Activated CD8-positive, alpha-beta memory T cell treated with anti-CD3 and anti-CD28 coated beads, Interleukin-2, amount 10 ng/mL, durations not matched to agents 7 days and 5 days (primary cell): ENCODE measurements at places on chromosomes 1 and 21.
A peak's percentile ranks its signal among the peaks of the same experiment; 100 is the strongest.

- no peak overlapping the region for H3K4me3 ChIP-seq
- H3K27ac ChIP-seq = no peak overlapping the region
- DNase-seq = no peak
These were observed 3.0 kb downstream of the NHLH2 start for GRCh38 chr1:115837740-115838421.

DNA sequence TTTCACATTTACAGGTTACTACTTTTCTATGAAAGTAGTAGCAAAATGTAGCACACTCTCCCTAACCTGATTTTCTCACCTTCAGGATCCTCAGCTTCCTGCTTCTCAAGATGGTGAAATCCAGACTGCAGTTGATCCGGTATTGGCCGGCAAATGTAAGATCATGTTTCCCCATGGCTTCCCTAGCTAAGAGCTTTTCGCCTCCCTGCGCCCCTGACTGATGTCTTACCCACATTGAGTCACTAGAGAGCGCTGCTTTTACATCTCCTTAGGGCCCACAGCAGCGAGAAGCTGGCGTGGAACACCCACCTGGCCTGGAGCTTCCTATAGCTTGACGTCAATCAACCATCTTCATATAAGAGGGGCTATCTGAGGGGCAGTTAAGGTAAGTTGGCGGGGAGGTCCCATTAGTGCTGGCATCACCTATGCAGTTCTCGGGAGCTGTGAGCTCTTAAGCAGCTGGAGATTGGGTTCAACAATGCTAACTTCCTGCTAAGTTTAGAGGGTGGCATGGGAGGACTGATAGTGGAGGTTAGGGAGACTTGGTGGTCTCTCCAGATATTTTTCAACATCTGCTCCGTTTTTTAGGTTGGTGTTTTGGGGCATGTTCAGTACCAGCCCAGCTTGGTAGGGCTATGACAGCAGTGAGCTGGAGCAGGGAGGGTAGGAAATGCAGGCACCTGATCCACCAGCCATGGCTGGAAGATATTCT, 5.5 kb downstream of the PTPN7 start:
- H3K4me3 ChIP-seq = no peak overlapping the region
- peak; percentile 74 for DNase-seq
- H3K27ac ChIP-seq = peak overlapping the region; percentile 8
- peaks cover 77% of the 10 kb centered on the region for H3K36me3 ChIP-seq
- peaks cover 62% of the 10 kb centered on the region for H3K4me1 ChIP-seq
- no peaks in the 10 kb centered on the region for H3K27me3 ChIP-seq

DNA sequence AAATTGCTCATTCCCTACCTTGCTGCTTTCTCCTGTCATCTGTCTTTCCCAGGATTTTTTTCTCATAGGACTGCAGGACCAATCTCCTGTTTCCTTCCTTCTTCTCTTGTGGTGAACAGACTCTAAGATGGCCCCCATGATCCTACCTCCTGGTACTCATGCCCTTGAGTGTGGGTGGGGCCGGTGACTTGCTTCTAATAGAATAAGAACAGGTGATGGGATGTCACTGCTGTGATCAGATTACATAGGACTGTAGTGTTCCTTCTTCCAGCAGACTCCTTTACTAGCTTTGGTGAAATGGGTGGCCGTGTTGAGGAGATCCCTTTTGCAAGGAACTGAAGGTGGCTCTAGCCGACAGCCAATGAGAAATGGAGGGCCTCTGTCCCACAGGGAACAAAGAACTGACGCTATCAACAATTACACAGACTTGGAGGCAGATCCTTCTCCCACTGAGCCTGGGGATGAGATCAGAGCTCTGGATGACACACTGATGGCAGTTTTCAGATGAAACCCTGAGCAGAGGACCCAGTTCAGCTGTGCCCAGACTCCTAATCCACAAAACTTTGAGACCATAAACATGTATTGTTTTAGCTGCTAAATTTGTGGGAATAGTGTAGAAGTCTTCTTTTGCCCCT, 7.5 kb downstream of the GSTM3 start:
- H3K27ac ChIP-seq = no peak overlapping the region
- no peak overlapping the region for H3K4me3 ChIP-seq
- no peak for DNase-seq
- H3K36me3 ChIP-seq = no peaks in the 10 kb centered on the region

DNA sequence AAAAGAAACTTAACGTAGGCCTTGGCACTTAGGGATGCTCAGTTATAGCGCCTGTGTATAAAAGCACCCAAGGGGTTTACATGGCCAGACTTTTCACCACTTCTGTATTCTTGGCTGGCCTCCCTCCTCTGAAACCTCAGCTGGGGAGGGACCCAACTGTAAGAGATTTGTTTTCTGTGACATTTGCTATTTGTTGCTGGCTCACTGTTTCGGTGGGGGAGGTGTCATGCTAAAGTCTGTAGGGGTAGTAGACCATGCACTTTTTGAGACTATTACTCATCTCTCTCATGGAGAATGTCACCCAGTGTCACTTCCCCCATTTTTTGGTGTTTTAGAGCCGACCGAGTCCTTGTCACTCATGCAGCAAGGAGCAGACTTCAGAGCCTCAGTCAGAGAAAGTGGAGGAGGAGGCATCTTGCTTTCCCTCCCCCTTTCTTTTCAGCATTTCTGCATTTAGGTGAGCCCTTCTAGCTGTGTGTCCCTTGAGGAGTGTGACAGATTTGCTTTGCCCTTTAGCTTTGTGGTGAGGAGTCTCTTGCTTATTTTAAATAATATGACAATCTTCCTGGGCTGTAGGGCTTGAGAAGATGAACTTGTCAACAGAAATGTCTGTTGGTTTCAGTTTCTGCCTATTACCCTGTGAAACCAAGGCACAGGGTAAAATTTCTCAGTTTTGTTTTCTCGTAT, 160.1 kb downstream of the FASLG start:
- H3K27ac ChIP-seq = peak overlapping the region; percentile 98
- H3K4me1 ChIP-seq = peaks cover 43% of the 10 kb centered on the region
- peaks cover 29% of the 10 kb centered on the region for H3K36me3 ChIP-seq
- peaks cover 8% of the 10 kb centered on the region for H3K27me3 ChIP-seq

DNA sequence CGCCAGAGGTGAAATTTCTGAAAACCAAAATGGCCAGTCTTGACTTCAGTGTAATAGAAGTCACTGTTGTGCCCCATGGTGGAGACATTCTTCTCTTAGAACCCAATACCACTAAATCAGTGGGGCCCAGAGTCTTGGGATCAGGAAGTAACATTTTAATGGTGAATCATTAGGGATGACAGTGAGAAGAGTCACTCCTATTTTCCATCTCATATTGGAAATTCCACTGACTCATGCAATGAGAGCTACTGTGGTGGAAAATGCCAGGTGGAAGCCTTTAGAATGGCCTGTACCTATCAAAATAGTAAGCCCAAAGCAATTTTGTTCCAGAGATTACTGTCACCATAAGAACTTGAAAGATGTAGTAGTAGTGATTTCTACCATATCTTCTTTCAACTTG, 20.6 kb upstream of the PPM1J start:
- no peak overlapping the region for H3K27ac ChIP-seq
- no peak for DNase-seq
- H3K36me3 ChIP-seq = no peaks in the 10 kb centered on the region
- H3K4me3 ChIP-seq = no peak overlapping the region
- peaks cover 37% of the 10 kb centered on the region for H3K27me3 ChIP-seq
- H3K4me1 ChIP-seq = no peaks in the 10 kb centered on the region

GRCh38 chr1:46960250-46960649, 19.0 kb upstream of the CYP4A11 start:
- H3K27ac ChIP-seq = no peak overlapping the region
- H3K4me3 ChIP-seq = no peak overlapping the region
- peaks cover 32% of the 10 kb centered on the region for H3K27me3 ChIP-seq
- no peaks in the 10 kb centered on the region for H3K4me1 ChIP-seq

DNA sequence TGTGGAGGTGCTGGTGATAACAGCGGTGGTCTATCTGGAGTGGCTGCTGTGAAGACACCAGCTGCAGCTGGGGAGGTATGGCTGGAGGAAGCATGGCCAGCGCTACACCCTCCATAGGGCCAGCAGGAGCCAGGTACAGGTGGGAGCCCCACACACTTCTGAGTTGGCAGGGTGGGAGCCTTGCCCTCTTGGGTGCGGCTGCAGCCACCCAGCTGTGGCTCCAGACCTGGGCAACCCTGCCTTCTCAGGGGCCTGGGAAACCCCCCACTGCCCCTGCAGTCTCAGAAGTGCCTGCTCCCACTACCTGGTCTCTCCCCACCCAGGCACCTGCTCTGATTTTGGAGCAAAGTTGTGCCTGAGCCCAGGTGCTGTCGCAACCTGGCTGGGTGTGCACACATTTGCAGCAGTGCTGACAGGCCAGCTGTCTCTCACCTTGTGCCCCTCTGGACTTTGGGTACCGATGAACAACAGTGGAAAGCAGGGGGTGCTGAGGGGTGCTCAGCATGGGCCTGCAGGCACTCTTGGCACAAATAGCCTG, 76.2 kb downstream of the DPYD start:
- no peak overlapping the region for H3K4me3 ChIP-seq
- no peak for DNase-seq
- peaks cover 3% of the 10 kb centered on the region for H3K4me1 ChIP-seq
- peaks cover 10% of the 10 kb centered on the region for H3K36me3 ChIP-seq
- H3K27me3 ChIP-seq = no peaks in the 10 kb centered on the region

GRCh38 chr1:3320246-3321152, 134.0 kb upstream of the ARHGEF16 start:
- H3K27me3 ChIP-seq = no peaks in the 10 kb centered on the region
- no peak overlapping the region for H3K4me3 ChIP-seq
- H3K4me1 ChIP-seq = peaks cover 8% of the 10 kb centered on the region
- H3K36me3 ChIP-seq = no peaks in the 10 kb centered on the region
- no peak for DNase-seq

DNA sequence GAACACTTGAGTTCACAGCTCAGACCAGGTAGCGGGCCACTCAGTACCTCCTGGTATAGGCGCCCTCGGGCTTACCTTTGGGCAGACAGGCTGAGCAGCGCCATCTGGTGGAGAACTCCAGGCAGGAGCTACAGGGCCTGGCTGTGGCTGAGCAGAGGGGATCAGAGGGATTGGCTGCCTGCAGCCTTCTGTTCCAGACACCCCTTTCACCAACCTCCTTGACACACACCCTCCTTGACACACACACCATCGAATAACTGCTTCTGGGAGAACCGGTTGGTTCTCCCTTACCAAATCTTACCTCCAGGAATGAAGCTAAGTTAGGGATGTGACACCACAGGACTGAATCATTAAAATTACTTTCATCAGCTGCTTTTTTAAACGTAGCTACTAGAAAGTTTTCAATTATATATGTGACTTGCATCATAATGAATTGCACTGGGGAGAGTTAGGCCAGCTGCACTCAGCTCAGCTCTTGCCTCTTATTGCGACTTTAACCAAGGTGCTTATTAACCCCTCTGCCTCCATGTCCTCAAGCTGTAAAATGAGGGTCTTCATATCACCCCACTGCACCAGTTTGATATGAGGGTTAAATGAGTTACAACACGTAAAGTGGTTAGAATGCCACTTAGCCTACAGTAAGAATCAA, 6.6 kb downstream of the LIN28A start:
- H3K36me3 ChIP-seq = no peaks in the 10 kb centered on the region
- peak; percentile 90 for DNase-seq
- peaks cover 2% of the 10 kb centered on the region for H3K4me1 ChIP-seq

- DNase-seq = no peak
- peaks cover 12% of the 10 kb centered on the region for H3K27me3 ChIP-seq
- no peak overlapping the region for H3K27ac ChIP-seq
These were observed 28.2 kb upstream of the SYDE2 start for GRCh38 chr1:85228972-85229371.

- H3K27ac ChIP-seq = no peak overlapping the region
- no peak overlapping the region for H3K4me3 ChIP-seq
- peaks cover 30% of the 10 kb centered on the region for H3K27me3 ChIP-seq
- H3K4me1 ChIP-seq = peaks cover 15% of the 10 kb centered on the region
These were observed 2.0 kb downstream of the TEKT2 start for GRCh38 chr1:36085686-36086526.
